ENCODE measurements at places on chromosomes 1 and 21. TPM values are rescaled to one million over a fixed set of nuclear protein-coding genes. Genes with fewer than 3 reads are reported as not detected.

DNA sequence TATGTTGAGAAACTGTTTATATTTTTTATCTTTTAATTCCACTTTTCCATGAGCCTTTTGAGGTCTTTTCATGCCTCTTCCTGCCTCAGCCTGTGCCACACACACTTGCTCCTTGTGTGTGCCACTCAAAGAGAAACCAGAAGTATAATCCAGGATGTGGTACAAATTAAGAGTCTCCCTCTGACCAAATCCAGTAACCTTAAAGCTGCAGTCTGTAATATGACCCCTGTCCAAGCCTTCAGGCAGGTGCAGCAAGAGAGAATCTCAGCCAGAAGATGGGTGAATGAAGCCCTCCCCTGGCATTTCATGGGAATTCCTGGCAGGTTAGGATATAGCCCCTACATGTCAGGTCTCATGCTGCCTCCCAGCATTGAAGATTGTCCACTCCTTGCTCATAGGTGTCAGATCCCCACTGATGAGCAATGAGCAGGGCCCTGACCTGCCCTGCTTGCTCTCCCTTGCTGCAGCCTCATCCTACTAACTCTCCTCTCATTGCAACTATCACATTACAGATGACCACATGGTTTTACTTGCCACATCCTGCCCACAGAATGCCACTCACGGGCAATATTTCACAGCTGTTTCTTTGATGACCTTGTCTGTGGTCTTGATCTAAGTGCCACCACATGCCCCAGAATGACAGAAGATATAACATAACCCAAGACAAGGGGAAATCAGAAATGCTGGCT, 169.3 kb downstream of the SEC16B start:
- H3K27me3 ChIP-seq = no peaks in the 10 kb centered on the region
- no peak overlapping the region for H3K27ac ChIP-seq
- DNase-seq = no peak
- no peaks in the 10 kb centered on the region for H3K4me1 ChIP-seq

DNA sequence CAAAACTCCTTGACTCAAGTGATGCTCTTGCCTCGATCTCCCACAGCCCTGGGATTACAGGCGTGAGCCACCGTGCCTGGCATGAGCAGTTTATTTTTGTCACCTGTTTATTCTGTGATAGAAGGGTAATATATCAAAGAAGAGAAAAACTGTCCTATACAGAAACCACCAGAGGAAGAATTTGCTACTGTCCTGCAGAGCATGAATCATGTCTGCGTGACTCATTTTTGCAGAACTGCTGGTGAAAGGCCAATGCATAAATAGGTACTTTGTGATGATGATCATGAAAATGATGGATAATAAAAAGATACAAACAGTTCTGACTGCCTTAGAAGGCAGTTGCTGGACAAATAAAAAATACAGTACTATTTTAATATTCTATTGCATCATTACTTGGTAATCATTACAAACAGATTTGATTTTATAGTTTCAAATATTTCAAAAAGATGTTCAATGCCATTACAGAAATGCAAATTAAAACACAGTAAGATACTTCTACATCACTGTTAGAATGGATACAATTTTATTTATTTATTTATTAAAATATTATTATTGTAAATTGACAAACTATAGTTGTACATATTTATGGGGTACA, 26.5 kb downstream of the RIPPLY3 start:
- no peak overlapping the region for H3K27ac ChIP-seq
- DNase-seq = no peak
- H3K4me3 ChIP-seq = no peak overlapping the region
- H3K36me3 ChIP-seq = no peaks in the 10 kb centered on the region

- DNase-seq = no peak
- no peaks in the 10 kb centered on the region for H3K27me3 ChIP-seq
- no peak overlapping the region for H3K27ac ChIP-seq
- H3K4me1 ChIP-seq = peaks cover 10% of the 10 kb centered on the region
These were observed 36.4 kb downstream of the ETS2 start for GRCh38 chr21:38842079-38842478.

DNA sequence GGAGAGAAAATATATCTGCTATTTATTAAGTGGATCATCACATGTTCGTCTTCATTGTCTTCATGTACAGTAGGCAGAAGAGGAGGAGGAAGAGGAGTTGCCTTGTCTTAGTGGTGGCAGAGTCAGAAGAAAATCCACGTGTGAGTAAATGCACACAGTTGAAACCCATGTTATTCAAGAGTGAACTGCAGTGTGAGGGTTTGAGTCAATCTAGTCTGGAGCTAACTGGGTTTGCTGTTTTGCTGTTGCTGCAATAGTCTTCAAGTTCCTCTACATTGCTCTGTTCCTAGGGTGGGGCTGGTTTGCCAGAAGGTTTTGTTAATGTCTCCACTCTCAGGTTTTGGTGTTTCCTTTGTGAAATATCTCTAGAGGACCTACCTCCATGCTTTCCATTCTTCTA, 3.1 kb upstream of the CD1A start:
- H3K27ac ChIP-seq = no peak overlapping the region
- DNase-seq = no peak
- no peaks in the 10 kb centered on the region for H3K36me3 ChIP-seq
- H3K27me3 ChIP-seq = peaks cover 31% of the 10 kb centered on the region
- H3K4me3 ChIP-seq = no peak overlapping the region
- H3K4me1 ChIP-seq = peaks cover 16% of the 10 kb centered on the region

DNAJC6 gene
- total RNA-seq = 4.0 TPM

Measured in activated CD4-positive, alpha-beta T cell treated with anti-CD3 and anti-CD28 coated beads, Interleukin-2, amount 10 ng/mL, durations not matched to agents 24 days and 14 days (primary cell).